ENCODE measurements at places on chromosomes 16 and 17. TPM values are rescaled to one million over a fixed set of nuclear protein-coding genes. Genes with fewer than 3 reads are reported as not detected.

The HS3ST3A1 gene
- total RNA-seq, result 1.1 TPM

The PDE6G gene
- total RNA-seq, result not detected

The C16orf96 gene
- total RNA-seq, result 0.83 TPM

The CFAP97D1 gene
- not detected for total RNA-seq

The KPNB1 gene
- 350 TPM for total RNA-seq

The KRT33B gene
- 0.61 TPM for total RNA-seq

The ATP1B2 gene
- 11.3 TPM for total RNA-seq

The TLCD3B gene
- total RNA-seq, result 253 TPM

The KIF19 gene
- 80.8 TPM for total RNA-seq
